ENCODE measurements at places on chromosomes 7 and 10. TPM values are rescaled to one million over a fixed set of nuclear protein-coding genes. Genes with fewer than 3 reads are reported as not detected.

The SFTPA2 gene
- total RNA-seq, result not detected

The MGAM2 gene
- 0.12 TPM for total RNA-seq

GRCh38 chr10:112374724-112375541 lies 1.0 kb downstream of the ACSL5 start:
- no peak for DNase-seq
- H3K27me3 ChIP-seq, result no peaks in the 10 kb centered on the region
- no peaks in the 10 kb centered on the region for H3K36me3 ChIP-seq
- no peak overlapping the region for H3K4me3 ChIP-seq
- H3K4me1 ChIP-seq, result no peaks in the 10 kb centered on the region
- no peak overlapping the region for H3K27ac ChIP-seq

GRCh38 chr7:140640060-140640637 lies 464 bp downstream of the DENND2A start:
- no peak overlapping the region for H3K27ac ChIP-seq
- peaks cover 19% of the 10 kb centered on the region for H3K27me3 ChIP-seq
- peak overlapping the region; percentile 94 for H3K4me3 ChIP-seq
- peak; percentile 76 for DNase-seq
- peaks cover 21% of the 10 kb centered on the region for H3K4me1 ChIP-seq
- H3K36me3 ChIP-seq, result no peaks in the 10 kb centered on the region

The NODAL gene
- not detected for total RNA-seq

GRCh38 chr7:40595129-40595528 lies 460.3 kb downstream of the SUGCT start:
- H3K4me1 ChIP-seq, result no peaks in the 10 kb centered on the region
- no peak overlapping the region for H3K27ac ChIP-seq
- DNase-seq, result no peak

The AKR1E2 gene
- 3.4 TPM for total RNA-seq

The PNLIPRP2 gene
- total RNA-seq, result 0.74 TPM

The HTR7 gene
- total RNA-seq, result not detected

- no peak overlapping the region for H3K4me3 ChIP-seq
- H3K4me1 ChIP-seq, result peaks cover 34% of the 10 kb centered on the region
- no peaks in the 10 kb centered on the region for H3K36me3 ChIP-seq
- DNase-seq, result peak; percentile 84
- H3K27me3 ChIP-seq, result no peaks in the 10 kb centered on the region
Observed at GRCh38 chr7:157840914-157841772, 504.3 kb downstream of the DNAJB6 start.

GRCh38 chr10:33102071-33102470 lies 144.0 kb upstream of the ITGB1 start:
- H3K4me3 ChIP-seq, result no peak overlapping the region
- H3K36me3 ChIP-seq, result no peaks in the 10 kb centered on the region
- no peaks in the 10 kb centered on the region for H3K4me1 ChIP-seq
- DNase-seq, result no peak
- no peak overlapping the region for H3K27ac ChIP-seq
- no peaks in the 10 kb centered on the region for H3K27me3 ChIP-seq

DNA sequence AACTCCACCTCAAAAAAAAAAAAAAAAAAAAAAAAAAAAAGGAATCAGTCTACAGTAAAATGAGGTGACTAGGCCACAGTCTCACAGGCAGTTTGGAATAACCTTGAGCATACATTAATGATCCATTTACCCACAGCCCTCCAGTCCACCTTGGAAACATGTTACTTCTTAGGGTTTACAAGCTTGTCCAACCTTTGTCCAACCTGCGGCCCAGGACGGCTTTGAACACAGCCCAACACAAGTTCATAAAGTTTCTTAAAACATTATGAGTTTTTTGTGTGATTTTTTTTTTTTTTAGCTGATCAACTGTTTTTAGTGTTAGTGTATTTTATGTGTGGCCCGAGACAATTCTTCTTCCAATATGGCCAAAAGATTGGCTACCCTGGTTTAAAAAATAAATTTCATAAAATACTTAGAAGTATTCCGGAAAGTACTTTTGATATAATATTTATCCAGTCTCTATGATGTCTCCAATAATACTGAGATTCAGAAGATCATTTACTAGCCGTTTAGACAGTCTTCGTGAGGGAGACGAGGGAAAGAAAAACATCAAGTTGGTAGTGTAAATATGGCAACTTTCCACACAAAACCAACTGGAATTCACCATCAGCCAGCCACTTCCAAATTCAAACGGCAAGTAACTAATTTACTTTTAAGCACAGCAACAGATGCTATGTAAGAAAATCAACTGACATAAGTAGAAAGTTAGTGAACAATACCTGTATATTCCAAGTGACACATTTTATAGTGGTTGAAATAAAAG lies 9.9 kb downstream of the BAZ1B start:
- no peaks in the 10 kb centered on the region for H3K4me1 ChIP-seq
- no peak for DNase-seq
- peaks cover 28% of the 10 kb centered on the region for H3K36me3 ChIP-seq
- H3K27me3 ChIP-seq, result no peaks in the 10 kb centered on the region
- H3K27ac ChIP-seq, result no peak overlapping the region
- H3K4me3 ChIP-seq, result no peak overlapping the region
